ENCODE measurements at places on chromosomes 12 and 14.

- no peak for DNase-seq
Observed at GRCh38 chr12:130920723-130921381, 32.9 kb upstream of the ADGRD1 start.

GRCh38 chr14:61343471-61343870, 22.1 kb downstream of the PRKCH start:
- no peak for DNase-seq

- no peak for DNase-seq
Observed at GRCh38 chr12:19261773-19262172, 132.2 kb downstream of the PLEKHA5 start.

DNA sequence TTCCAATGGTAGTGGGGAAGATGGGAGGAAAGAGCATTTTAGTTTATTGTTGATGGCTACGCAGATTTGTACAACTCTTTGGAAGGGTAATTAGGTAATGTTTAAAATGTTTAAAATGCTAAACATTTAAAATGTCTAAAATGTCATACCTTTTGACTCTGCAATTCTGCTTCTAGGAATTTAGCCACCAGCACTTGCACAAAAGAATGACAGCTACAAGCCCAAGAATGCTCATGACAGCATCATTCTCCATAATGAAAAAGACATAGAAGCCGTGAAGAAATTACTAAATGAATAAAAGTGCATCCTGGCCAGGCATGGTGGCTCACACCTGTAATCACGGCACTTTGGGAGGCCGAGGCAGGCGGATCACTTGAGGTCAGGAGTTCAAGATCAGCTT, 19.9 kb upstream of the DYNC1H1 start:
- no peak for DNase-seq

Measured in stimulated activated CD8-positive, alpha-beta memory T cell treated with anti-CD3 and anti-CD28 coated beads, Interleukin-12 subunit alpha, Interleukin-12 subunit beta, amount 100 ng/mL, for 4 hours (primary cell).